ENCODE measurements at places on chromosomes 7 and 10. TPM values are rescaled to one million over a fixed set of nuclear protein-coding genes. Genes with fewer than 3 reads are reported as not detected.
A peak's percentile ranks its signal among the peaks of the same experiment; 100 is the strongest.

DNA sequence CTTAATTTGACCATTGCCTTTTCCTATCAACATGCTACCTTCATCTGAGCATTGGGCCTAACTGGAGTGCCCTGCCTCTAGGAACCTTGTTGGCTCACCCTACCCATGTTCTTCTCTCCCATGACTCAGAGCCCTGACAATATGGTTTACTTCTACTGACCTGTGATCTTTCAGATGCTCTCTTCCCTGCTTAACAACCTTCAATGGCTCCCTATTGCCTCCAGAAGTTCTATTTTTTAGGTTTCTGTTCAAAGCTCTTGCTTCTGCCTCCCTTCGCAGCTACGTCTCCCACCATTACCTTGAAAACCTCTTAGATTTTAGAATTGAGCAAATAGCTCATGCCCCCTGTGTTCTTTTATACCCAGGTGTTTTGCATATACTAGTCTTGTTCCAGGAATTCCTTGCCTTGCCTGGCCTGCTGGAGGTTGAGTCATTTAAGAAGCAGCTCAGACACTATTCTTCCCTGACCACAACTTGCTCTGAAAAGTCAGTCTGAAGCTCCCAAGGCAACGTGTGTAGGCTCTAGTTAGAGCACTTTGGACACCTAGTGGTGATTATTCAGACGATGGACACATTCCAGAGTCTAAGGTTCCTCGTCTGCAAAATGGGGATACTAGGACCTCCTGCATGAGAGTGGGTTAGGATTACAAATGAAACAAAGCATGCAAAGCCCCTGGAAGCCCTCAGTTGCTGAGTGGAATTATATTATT lies 64.4 kb upstream of the EMX2 start:
- ATAC-seq, result no peak

DNA sequence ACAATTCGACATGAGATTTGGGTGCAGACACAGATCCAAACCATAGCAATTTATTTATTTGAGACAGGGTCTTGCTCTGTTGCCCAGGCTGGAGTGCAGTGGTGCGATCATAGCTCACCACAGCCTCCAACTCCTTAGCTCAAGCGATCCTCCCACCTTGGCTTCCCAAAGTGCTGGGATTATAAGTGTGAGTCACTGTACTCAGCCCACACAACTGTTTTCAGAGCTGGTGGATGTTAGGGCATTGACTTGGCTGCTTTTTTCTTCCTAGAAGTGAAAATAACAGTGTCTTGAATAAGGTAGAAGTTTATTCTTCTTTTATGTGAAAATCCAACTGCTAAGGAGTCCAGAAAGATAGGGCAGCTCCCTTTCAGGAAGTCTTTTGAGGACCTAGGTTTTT lies 132.1 kb downstream of the CCDC3 start:
- no peak for ATAC-seq

DNA sequence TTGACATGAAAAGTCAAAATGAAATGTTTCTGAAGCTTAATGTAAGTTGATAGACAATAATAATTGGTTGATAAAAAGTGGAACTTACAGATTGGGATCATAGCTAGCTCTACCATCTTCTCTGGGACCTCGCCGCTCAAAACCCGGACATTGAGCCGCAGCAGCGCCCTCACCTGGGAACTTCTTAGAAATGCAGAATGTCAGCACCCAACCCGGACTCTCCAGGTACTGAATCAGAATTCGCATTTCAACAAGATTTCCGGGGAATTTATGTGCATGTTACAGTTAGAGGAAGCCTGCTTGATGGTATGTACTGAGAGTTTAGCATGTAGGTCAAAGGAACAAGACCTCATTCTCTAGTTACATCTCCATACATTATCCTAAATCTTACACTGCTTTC lies 36.7 kb upstream of the ABLIM1 start:
- ATAC-seq, result peak; percentile 50

GRCh38 chr7:136070736-136071505 lies 93.8 kb upstream of the MTPN start:
- ATAC-seq, result no peak

The FOXP2 gene
- not detected for total RNA-seq

The HOXA10 gene
- total RNA-seq, result not detected

The EPHB6 gene
- 8.0 TPM for total RNA-seq

The SLC25A13 gene
- total RNA-seq, result 12.8 TPM

Measured in activated T-helper 17 cell treated with anti-CD3 and anti-CD28 coated beads, Interleukin-2, amount 50 U/mL, for 72 hours (primary cell).